CD4-positive, alpha-beta T cell (primary cell): ENCODE measurements at places on chromosomes 1 and 21.

GRCh38 chr1:165717918-165718515 lies 19.7 kb upstream of the ALDH9A1 start:
- DNase-seq = peak; percentile 12

DNA sequence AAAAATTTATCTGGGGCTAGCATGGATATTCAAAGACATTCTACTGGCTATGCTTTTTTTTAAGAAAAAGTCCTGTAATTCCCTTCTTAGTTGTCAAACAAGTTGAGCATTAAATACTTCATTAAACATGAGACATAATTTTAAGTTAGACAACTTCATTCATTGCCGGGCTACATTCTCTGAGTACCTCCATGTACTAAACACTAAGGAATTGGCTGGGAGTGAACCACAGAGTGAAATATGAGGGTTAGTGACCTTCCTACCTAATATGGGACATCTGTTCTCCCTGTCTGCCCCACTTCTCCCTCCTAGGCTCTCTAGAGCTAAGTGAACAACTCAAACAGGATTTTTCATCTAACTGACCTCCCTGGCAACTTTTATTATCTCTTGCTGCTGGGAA lies 370.4 kb downstream of the VAV3 start:
- no peak for DNase-seq

- no peak for DNase-seq
Measured at GRCh38 chr1:159577446-159577845, 10.2 kb upstream of the APCS start.

- no peak for DNase-seq
Measured at GRCh38 chr1:38464071-38464661, 395.4 kb downstream of the RRAGC start.

DNA sequence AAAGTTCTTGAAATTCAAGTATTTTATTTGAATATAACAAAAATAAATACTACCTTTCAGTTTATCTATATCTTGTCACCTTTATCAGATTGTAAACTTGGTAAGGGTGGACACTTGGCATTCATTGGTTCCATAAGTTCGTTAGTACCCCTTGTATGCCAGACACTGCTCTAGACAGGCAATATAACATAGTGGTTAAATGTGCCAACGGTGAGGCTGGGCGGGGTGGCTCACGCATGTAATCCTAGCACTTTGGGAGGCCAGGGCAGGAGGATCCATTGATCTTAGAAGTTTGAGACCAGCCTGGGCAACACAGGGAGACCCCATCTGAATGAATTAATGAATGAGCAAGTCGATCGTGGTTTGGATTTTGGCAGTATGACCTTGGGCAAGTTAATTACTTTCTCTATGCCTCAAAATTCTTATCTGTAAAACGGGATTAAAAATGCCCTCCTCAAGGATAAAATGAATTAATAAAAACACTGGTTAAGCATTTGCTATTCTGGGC lies 26.3 kb upstream of the SH3D21 start:
- no peak for DNase-seq

- DNase-seq = no peak
Measured at GRCh38 chr1:54853096-54853792, 33.8 kb downstream of the DHCR24 start.

DNA sequence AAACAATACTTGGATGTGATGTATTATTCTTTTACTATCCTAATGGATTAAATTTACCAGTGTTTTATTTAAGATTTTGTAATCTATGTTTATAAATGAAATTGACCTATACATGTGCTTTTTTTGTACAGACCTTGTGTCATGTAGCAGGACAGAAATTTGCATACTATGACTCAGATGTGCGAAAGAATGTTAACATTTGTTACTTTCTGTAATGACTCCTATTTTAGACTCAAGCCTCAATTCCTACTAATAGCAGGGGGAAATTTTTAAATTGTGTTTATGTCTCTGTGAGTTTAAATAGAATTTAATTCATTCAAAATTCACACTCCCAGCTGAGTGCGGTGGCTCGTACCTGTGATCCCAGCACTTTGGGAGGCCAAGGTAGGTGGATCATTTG lies 21.8 kb upstream of the RIMKLA start:
- no peak for DNase-seq

- no peak for DNase-seq
Measured at GRCh38 chr1:159848326-159848725, 14.1 kb downstream of the VSIG8 start.

DNA sequence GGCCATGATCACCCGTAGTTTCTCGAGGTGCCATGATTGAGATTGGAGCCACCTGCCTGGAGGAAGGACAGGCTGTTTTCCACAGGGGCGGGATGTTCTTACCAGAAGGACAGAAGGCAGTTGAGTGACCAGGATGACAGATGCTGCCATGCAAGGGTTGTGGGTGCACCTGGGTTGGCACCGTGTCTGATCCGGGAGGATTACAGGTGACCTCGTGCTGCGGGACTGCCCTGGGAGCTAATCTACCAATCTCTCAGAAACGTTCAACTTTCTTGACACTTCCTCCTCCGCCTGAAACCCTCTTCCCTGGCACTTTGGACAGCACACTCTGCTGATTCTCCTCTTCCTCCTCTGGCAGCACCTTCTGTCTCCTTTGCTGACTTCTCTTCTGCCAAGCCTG lies 13.8 kb upstream of the SLC6A9 start:
- no peak for DNase-seq

- DNase-seq = no peak
Measured at GRCh38 chr1:211329764-211330201, 3.1 kb downstream of the TRAF5 start.

- no peak for DNase-seq
Measured at GRCh38 chr1:170662561-170663403, 1.1 kb upstream of the PRRX1 start.

DNA sequence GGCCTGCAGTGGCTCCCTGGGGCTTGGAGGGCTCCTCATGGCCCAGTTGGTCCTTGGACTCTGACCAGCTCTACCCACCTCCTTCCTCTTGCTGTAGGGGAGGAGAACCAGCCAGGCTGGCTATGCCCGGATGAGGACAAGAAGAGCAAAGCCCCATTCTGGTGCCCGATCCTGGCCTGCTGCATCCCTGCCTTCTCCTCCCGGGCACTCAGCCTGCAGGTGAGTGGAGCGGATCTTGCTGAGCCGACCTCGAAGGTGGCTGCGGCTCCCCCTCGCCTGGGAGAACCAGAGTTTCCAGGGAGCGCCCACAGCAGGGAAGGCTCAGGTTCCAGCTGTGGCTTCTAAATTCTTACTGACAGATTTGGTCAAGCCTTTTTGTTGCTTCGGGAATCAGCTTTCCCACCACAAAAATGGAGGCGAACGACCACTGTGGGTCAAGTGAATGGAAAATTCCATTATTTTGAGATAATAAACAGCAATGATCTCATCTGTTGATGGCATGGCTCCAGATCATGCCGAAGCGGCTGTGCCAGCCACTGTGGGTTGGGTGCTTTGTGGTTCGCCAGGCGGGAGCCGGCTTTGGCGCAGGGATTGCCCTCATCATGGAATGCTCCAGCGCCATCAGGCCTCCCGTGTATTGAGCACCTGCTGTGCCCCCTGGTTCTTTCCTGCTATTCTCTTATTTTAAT lies 106.5 kb upstream of the ACTL8 start:
- no peak for DNase-seq

GRCh38 chr1:94240822-94241221 lies 3.4 kb upstream of the ARHGAP29 start:
- DNase-seq = no peak

DNA sequence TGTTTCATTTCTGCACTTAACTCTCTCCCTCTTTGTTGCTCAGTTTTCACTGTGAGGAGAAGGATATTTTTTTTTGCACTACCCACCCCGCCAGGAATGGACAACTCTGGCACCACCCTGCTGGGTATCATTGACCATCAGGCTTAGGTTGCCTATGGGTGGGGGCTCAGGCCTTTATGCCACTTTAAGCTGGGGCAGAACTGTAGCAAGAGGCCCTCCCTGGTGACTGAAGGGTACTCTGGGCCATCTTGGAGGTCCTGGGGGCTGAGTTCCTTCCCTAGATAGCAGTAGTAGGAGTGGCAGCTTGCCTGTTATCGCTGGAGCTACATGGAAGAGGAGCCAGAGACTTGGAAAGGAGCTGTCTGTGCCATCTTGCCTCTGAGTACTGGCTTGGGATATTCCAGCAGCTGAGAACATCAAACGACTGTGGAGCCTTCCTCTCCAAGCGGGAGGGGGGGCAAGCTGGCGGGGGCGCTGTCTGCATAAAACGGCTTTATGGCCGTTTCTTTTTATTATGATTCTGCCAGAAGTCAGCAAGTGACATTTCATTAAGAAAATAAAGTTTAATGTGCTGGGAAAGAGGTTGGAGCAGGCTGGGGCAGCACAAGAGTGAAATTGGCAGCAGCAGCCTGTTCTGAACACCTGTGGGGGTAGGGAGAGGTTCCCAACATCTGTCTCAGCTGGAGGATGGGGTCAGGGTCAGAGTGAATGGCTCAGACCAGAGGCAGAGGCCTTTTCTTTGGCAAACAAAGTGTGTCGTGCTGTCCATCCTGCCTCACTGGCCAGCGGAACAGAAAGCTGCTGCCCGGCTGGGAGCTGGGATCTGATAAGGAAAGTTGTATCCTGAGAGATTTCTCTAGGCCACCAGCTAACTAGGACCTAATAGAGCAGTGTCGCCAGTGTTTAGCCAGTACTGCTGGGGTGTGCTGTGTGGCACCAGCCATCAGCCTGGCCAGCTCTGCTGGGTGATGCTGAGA lies 32.9 kb downstream of the TMEM53 start:
- DNase-seq = no peak

DNA sequence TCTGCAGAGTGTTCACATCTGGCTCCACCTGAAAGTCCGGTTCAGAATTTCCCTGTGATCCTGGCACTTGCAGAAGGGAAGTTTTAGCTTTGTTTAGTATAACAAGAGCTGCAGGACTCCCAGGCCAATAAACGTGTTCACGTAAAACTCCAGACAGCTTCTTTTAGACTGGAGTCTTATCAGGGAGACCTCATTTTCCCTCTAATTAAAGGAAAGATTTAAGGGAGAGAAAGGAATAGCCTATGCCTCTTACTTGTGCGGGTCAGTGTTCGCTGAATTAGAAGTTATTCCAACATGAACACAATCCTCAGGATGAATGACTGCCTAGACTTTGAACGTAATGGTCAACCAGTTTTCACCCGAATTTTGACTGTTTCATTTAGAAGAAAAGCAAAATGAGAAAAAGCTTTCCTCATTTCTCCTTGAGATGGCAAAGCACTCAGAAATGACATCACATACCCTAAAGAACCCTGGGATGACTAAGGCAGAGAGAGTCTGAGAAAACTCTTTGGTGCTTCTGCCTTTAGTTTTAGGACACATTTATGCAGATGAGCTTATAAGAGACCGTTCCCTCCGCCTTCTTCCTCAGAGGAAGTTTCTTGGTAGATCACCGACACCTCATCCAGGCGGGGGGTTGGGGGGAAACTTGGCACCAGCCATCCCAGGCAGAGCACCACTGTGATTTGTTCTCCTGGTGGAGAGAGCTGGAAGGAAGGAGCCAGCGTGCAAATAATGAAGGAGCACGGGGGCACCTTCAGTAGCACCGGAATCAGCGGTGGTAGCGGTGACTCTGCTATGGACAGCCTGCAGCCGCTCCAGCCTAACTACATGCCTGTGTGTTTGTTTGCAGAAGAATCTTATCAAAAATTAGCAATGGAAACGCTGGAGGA lies 202.1 kb upstream of the SGIP1 start:
- peak; percentile 34 for DNase-seq

GRCh38 chr1:70994753-70995268 lies 52.8 kb downstream of the PTGER3 start:
- DNase-seq = no peak

DNA sequence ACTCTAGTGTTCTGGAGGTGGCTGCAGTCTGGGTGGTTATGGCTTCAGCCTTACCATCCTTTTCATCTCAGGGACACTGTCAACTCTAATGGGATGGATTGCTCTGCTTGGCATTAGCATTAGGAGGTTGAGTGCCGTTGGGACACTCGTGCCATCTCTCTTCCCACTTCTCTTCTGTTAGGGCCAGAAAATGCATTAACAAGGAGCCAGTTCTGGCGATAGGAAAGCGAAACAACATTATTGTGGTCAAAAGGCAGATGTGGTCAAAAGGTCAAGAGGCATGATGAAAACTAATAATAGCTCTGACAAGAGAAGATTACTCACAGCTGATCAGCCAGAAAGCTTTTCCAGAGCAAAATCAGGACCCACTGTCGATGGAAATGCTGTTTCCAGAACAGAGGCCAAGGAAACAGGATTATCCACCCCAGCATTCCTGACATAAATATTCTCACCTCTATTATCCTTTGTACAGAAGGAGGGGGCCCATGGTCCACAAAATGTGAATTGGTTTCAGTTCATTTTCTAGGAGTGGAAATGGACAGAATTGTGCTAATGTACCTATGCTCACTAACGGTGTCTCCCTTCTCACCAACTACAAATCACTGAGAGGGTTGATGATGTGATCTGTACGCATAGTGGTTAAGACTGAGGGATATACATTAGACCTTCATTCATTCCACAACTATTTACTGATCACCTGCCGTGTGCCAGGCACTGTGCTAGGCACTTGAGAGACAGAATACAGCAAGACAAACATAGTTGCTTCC lies 72.0 kb downstream of the ST6GALNAC5 start:
- DNase-seq = no peak

GRCh38 chr1:187185389-187185788 lies 356.6 kb downstream of the PLA2G4A start:
- no peak for DNase-seq

DNA sequence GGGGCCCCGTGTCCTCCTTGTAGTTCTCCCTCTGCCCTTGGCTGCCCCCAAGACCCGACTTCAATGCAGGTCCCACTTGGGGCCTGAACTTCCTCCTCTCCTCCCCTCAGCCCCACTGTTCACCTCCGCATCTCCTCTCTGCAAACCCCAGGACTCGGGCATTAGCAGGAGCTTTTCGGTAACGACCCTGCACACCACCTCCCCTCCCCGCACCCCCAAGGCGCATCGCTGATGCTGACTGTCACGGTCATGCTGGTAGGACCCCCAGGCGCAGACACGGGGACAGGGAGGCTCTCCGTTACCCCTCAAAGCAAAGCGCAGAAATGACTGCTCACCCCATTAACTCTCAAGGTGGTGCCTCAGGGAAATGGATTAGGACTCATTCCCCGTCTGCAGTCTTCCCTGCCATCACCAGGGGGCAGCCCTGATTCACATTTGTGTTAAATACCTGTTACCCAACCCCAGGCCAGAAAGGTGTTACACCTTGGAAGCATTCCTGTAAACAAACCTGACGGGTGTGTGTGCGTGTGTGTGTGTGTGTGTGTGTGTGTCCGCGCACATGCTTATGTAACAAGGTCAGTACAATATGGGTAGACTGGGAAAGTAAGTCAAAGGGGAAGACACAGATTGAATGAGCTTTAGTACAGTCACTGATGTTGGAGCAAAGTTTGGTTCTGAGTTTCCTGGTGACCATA lies 6.4 kb upstream of the GUCA2B start:
- DNase-seq = peak; percentile 77

GRCh38 chr1:76933847-76934815 lies 66.9 kb downstream of the ST6GALNAC5 start:
- no peak for DNase-seq

- DNase-seq = no peak
Measured at GRCh38 chr1:218679391-218679790, 334.3 kb downstream of the TGFB2 start.
